ENCODE measurements at places on chromosomes 4 and X. TPM values are rescaled to one million over a fixed set of nuclear protein-coding genes. Genes with fewer than 3 reads are reported as not detected.

GRCh38 chr4:163544407-163545038 lies 50.0 kb downstream of the TMA16 start:
- no peaks in the 10 kb centered on the region for H3K4me1 ChIP-seq
- no peak overlapping the region for H3K27ac ChIP-seq
- H3K36me3 ChIP-seq, result no peaks in the 10 kb centered on the region

- no peaks in the 10 kb centered on the region for H3K27me3 ChIP-seq
- no peak overlapping the region for H3K4me3 ChIP-seq
- H3K36me3 ChIP-seq, result no peaks in the 10 kb centered on the region
- H3K4me1 ChIP-seq, result no peaks in the 10 kb centered on the region
Observed at GRCh38 chr4:167100120-167100519, 134.2 kb downstream of the SPOCK3 start.

- no peak overlapping the region for H3K27ac ChIP-seq
- H3K4me3 ChIP-seq, result no peak overlapping the region
- peaks cover 12% of the 10 kb centered on the region for H3K4me1 ChIP-seq
- H3K36me3 ChIP-seq, result no peaks in the 10 kb centered on the region
- no peaks in the 10 kb centered on the region for H3K27me3 ChIP-seq
Observed at GRCh38 chr4:52991472-52991871, 129.4 kb downstream of the RASL11B start.

DNA sequence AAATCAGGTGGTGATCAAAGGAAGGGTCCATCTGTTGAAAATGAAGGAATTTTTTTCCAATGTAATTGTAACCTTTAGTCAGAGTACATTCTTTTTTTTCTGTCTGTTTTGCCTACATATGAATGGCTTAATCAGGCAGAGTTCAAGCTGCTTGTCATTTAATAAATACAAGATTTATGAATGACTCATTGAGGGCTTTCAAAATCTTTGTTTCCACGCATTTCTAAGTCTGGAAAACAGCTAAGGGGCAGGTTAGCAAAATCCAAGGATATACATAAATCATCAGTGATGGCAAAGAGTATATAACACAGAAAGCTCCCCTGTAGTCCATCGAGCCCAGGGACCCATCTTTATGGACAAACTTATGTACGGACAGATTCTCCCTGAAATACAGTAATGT lies 1.8 kb downstream of the CA5B start:
- no peak overlapping the region for H3K4me3 ChIP-seq
- DNase-seq, result no peak
- H3K4me1 ChIP-seq, result no peaks in the 10 kb centered on the region
- H3K36me3 ChIP-seq, result no peaks in the 10 kb centered on the region
- no peak overlapping the region for H3K27ac ChIP-seq
- H3K27me3 ChIP-seq, result peaks cover 9% of the 10 kb centered on the region

GRCh38 chr4:2324891-2325290 lies 63.0 kb upstream of the MXD4 start:
- no peaks in the 10 kb centered on the region for H3K4me1 ChIP-seq
- no peaks in the 10 kb centered on the region for H3K36me3 ChIP-seq
- no peaks in the 10 kb centered on the region for H3K27me3 ChIP-seq
- DNase-seq, result no peak
- H3K27ac ChIP-seq, result no peak overlapping the region

- no peak for DNase-seq
- H3K27me3 ChIP-seq, result no peaks in the 10 kb centered on the region
- no peak overlapping the region for H3K27ac ChIP-seq
- H3K4me1 ChIP-seq, result no peaks in the 10 kb centered on the region
Observed at GRCh38 chr4:123921339-123921738, 524.7 kb downstream of the SPRY1 start.

Gene RHOH
- total RNA-seq, result 14.1 TPM

DNA sequence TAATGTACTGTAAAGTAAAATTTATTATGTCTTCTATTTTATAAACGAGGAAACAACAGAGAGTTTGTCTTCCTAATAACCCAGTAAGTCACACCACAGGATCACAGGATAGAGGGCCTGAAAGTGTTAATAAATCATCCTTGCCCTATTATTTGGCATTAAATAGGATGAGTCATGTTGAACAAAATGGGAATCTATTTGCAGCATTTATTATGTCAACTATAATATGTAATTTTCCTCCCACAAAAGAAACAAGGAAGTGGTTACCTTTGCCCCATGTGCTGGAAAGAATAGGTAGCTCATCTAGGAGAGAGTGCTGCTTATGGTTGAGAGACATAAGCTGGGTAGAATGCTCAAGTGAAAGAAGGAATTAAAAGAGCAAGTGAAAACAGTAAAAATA lies 237.6 kb upstream of the NDST3 start:
- DNase-seq, result no peak
- H3K4me3 ChIP-seq, result no peak overlapping the region
- H3K27me3 ChIP-seq, result no peaks in the 10 kb centered on the region

Gene SNCA
- 8.4 TPM for total RNA-seq

GRCh38 chrX:153818571-153819383 lies 11.6 kb downstream of the PDZD4 start:
- no peak overlapping the region for H3K27ac ChIP-seq
- no peaks in the 10 kb centered on the region for H3K27me3 ChIP-seq
- H3K4me1 ChIP-seq, result no peaks in the 10 kb centered on the region
- DNase-seq, result no peak
- H3K4me3 ChIP-seq, result peak overlapping the region; percentile 3
- no peaks in the 10 kb centered on the region for H3K36me3 ChIP-seq

Gene PAGE5
- not detected for total RNA-seq

Gene GSX2
- total RNA-seq, result not detected

Gene PPBP
- not detected for total RNA-seq

DNA sequence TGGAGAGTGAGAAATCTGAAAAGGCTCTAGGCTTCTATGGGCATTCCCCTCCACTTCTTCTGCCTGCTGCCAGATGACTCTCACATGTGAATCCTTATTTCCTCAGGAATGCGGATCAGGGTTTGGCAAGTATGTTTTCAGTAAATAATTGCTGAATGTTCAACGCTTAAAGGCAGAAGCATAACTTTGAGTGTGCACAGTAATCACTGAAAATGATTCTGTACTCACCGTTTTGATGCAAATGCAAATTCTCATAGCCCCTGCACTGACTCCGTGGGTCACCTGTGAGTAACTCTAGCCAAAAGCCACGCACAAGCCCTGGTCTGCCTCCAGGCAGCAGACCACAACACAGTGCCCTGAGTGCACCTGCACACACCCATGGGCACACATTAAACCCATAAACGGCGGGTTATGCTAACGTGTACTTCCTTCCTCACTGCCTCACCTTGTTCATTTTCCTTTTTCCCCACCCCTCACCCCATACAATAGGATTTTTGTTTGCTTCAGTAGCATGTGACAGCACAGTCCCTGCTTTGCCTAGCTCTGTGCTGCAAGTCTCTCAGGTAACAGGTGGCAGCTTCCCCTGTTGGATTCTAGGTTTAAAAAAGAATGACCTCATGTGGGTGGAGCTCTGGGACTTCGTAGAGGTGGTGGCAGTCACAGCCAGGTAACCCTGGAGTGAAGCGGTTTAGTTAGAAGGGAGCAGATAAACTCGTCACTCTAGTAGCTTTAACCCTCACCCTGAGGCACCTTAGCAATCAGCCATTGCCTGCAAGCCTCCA lies at the start of gene ARHGEF38:
Gene ARHGEF38 (plus strand): TSS at position 656 of the 782 bp plus-strand sequence. CDS start 146 bp downstream, outside the sequence.
- H3K4me3 ChIP-seq, result peak within 1 kb of the TSS; percentile 57
- H3K36me3 ChIP-seq, result no peaks in the 10 kb centered on the region
- peak; percentile 85 for DNase-seq
- no peaks in the 10 kb centered on the region for H3K27me3 ChIP-seq
- H3K27ac ChIP-seq, result peak within 1 kb of the TSS; percentile 88

Gene MYOZ2
- 0.19 TPM for total RNA-seq

GRCh38 chr4:181427076-181427475 lies 816.1 kb upstream of the TENM3 start:
- no peaks in the 10 kb centered on the region for H3K36me3 ChIP-seq
- H3K4me3 ChIP-seq, result no peak overlapping the region
- H3K27ac ChIP-seq, result no peak overlapping the region
- H3K27me3 ChIP-seq, result no peaks in the 10 kb centered on the region
- DNase-seq, result no peak

DNA sequence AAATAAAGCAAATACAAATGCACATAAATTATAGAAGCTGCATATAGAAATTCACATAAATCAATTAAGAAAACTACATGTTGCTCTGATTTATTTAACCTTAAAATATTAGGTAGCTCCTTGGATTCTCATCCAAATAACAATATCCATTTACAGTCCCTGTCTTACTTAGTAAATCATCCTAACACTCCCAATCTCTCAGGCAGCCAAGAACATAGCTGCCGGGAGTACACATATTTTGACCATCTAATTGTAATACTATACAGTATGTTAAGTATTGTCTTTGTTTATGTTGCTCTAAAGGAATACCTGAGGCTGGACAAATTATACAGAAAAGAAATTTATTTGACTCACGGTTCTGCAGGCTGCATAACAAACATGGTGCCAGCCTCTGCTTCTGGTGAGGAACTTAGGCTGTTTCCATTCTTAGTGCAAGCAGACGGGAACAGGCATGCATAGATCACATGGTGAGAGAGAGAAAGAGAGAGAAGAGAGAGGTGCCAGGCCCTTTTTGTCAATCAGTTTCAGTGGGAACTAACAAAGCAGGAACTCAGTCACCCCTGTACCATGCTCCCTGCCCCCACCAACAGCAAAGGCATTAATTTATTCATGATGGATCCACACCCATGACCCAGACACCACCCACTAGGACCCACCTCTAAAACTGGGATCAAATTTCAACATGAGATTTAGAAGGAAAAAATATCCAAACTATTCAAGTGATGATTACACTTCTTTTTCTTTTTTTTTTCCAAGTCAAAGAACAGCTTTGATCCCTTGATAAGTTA lies 614.8 kb upstream of the TECRL start:
- H3K36me3 ChIP-seq, result no peaks in the 10 kb centered on the region
- no peak overlapping the region for H3K4me3 ChIP-seq
- no peaks in the 10 kb centered on the region for H3K4me1 ChIP-seq
- H3K27ac ChIP-seq, result no peak overlapping the region
- peak; percentile 66 for DNase-seq

Gene VSIG4
- 80.0 TPM for total RNA-seq

Gene PGK1
- 356 TPM for total RNA-seq

- H3K36me3 ChIP-seq, result no peaks in the 10 kb centered on the region
- DNase-seq, result no peak
- no peak overlapping the region for H3K4me3 ChIP-seq
- H3K27me3 ChIP-seq, result no peaks in the 10 kb centered on the region
- H3K4me1 ChIP-seq, result no peaks in the 10 kb centered on the region
Observed at GRCh38 chrX:141879616-141880015, 24.1 kb upstream of the MAGEC1 start.

- H3K27me3 ChIP-seq, result peaks cover 4% of the 10 kb centered on the region
- no peaks in the 10 kb centered on the region for H3K4me1 ChIP-seq
- no peak for DNase-seq
- H3K27ac ChIP-seq, result no peak overlapping the region
Observed at GRCh38 chrX:69182818-69183380, 17.6 kb upstream of the PJA1 start.

Gene FGFR3
- total RNA-seq, result 25.5 TPM

GRCh38 chr4:4770610-4771009 lies 88.9 kb upstream of the MSX1 start:
- no peaks in the 10 kb centered on the region for H3K4me1 ChIP-seq
- H3K4me3 ChIP-seq, result no peak overlapping the region
- no peak for DNase-seq
- no peaks in the 10 kb centered on the region for H3K27me3 ChIP-seq

DNA sequence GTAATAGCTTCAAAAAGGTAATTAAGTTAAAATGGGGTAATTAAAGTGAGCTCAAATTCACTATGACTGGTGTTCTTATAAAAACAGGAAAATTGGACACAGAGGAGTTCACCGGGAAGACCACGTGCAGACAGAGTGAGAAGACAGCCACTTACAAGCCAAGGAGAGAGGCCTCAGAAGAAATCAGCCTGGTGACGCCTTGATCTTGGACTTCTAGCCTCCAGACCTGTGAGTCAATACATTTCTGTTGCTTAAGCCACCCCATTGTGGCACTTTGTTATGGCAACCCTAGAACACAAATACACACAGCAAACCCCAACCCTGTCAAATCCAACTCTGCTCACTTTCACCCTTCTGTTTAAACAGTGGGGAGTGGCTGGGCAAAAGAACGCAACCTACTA lies 4.1 kb upstream of the CD38 start:
- no peak for DNase-seq
- H3K27ac ChIP-seq, result no peak overlapping the region
- no peaks in the 10 kb centered on the region for H3K27me3 ChIP-seq
- peaks cover 3% of the 10 kb centered on the region for H3K4me1 ChIP-seq
- H3K4me3 ChIP-seq, result no peak overlapping the region
- no peaks in the 10 kb centered on the region for H3K36me3 ChIP-seq

GRCh38 chr4:98958065-98958464 lies 29.1 kb upstream of the EIF4E start:
- H3K4me3 ChIP-seq, result no peak overlapping the region
- no peak overlapping the region for H3K27ac ChIP-seq
- H3K27me3 ChIP-seq, result no peaks in the 10 kb centered on the region
- no peak for DNase-seq

DNA sequence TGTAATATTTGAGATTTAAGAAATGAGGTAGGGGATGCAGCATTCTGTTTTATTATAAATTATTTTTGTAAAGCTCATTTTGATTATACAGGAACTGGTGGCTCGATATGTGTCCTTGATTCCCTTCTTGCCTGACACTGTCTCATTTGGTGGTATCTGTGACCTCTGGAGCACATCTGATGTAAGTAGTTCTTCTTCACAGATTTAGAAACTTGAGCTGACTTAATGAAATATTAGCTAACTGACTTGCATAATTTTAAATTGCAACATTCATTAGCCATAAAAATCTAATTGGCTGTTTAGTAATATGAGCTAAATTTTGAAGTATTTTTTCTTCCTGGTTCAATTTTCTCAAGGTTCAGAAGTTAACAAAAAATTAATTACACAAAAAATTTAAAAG lies 69.1 kb downstream of the FBXL5 start:
- no peak overlapping the region for H3K4me3 ChIP-seq
- no peak for DNase-seq
- peaks cover 7% of the 10 kb centered on the region for H3K36me3 ChIP-seq
- H3K27ac ChIP-seq, result no peak overlapping the region
- no peaks in the 10 kb centered on the region for H3K27me3 ChIP-seq

Gene HPGD
- total RNA-seq, result 9.4 TPM

Gene GPM6B
- 16.0 TPM for total RNA-seq

Gene TSPAN7
- 44.9 TPM for total RNA-seq

- no peaks in the 10 kb centered on the region for H3K36me3 ChIP-seq
- no peaks in the 10 kb centered on the region for H3K27me3 ChIP-seq
- DNase-seq, result no peak
- H3K27ac ChIP-seq, result no peak overlapping the region
- peaks cover 4% of the 10 kb centered on the region for H3K4me1 ChIP-seq
Observed at GRCh38 chr4:16532240-16532970, 306.1 kb upstream of the TAPT1 start.

DNA sequence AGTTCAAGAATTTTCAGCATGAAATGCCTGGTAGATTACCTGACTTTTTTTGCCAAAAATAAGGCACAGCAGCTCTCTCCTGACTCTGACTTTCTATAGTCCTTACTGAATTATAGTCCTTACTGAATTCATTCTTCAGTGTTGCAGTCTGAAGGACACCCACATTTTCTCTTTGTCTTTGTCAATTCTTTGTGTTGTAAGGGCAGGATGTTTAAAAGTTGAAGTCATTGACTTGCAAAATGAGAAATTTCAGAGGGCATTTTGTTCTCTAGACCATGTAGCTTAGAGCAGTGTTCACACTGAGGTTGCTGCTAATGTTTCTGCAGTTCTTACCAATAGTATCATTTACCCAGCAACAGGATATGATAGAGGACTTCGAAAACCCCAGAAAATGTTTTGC lies 168.0 kb downstream of the SOWAHB start:
- H3K27ac ChIP-seq, result no peak overlapping the region
- H3K36me3 ChIP-seq, result no peaks in the 10 kb centered on the region
- H3K4me1 ChIP-seq, result no peaks in the 10 kb centered on the region

Gene NKRF
- total RNA-seq, result 9.0 TPM

Gene ZDHHC15
- total RNA-seq, result 2.6 TPM

GRCh38 chrX:53715346-53715924 lies 28.9 kb upstream of the HUWE1 start:
- no peaks in the 10 kb centered on the region for H3K27me3 ChIP-seq

Gene SETD7
- total RNA-seq, result 29.1 TPM

Data from kidney (tissue), 22 donors.